Effector CD4-positive, alpha-beta T cell (primary cell): ENCODE measurements at places on chromosomes 5 and 9.

GRCh38 chr5:158813275-158813674, 286.4 kb downstream of the EBF1 start:
- no peak for DNase-seq

GRCh38 chr9:22147813-22148527, 138.9 kb upstream of the CDKN2B start:
- no peak for DNase-seq

DNA sequence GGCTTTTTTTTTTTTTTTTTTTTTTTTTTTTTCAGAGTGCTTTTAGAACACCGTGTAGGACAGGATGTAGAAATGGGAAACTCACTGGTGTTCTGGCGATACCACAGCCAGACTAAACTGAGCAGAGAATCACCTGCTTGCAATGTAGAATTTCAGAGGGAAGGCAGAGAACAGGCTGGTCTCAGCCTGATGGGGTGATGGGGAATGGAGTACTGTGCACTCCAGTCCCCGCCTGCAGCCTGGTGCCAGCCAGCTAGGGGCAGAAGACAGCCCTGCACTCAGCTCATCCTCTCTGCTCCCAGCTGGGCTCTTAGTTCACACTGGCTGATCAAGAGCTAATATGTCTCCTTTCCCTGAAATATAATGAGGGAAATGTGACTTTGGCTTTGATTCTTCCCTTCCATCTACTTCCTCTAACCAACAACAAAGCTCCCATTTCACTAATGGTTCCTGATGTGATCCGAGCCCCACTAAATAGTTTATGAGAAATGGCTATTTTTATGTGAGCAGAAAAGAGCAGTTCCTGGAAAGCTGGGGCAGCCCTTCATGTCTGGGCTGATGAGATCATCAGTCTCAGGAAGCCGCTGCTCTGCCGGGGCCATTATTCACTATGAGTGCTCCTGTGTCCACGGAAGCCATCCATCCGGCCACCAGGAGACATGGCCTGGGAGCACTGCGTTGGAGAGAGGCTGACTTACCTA, 209.7 kb downstream of the GADD45G start:
- DNase-seq: no peak

DNA sequence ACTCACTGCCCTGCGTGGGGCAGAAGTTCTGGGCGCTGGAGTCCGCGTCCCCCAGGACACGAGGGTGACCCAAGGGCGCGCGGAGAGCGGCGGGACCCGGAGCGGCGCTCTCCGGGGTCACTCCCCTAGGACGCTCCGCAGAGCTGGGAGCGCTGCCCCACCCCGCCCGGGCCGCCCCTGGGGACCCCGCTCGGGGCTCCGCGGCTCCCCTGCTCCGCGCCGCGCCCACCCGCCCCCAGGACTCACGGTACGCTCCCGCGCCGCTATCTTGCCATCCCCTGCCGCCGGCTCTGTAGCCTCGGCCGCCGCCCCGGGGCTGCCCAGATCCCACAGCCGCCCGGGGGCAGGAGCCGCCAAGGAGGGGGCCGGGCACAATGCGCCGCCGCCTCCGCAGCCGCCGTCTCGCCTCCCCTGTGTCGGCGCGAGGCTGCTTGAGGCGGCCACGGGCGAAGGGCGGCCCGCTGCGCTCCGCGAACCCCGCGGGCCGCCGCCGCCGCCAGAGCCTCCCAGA, 303 bp downstream of the LIFR start:
- DNase-seq: no peak

DNA sequence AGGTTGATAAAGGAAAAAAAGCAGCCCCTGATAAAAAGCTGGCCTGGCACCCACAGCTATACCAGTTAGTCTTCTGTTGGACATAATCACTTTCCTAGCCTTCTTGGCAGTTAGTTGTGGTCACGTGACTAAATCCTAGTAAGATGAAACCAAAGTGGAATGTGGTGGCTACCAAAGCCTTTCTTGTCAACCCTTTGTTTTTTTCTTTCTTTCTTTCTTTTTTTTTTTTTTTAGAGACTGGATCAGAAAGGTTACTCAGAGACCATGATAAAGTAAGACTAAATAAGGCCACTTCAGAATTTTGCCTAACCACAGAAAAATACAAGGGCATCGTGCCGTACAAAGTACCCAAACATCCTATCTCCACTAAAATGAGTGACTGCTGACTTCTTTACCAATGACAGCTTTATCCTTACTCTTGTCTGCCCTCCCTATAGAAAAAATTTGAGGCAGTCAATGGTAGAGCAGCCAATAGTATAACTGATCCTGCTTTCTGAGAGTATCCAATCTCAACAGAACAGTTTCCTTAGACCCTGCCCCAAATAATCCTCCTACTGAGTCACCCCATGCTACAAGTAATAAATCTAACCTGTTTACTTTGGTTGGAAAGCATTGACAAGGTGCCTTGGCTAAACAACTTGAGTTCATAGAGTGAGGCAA, 14.2 kb upstream of the KIF27 start:
- DNase-seq: no peak

DNA sequence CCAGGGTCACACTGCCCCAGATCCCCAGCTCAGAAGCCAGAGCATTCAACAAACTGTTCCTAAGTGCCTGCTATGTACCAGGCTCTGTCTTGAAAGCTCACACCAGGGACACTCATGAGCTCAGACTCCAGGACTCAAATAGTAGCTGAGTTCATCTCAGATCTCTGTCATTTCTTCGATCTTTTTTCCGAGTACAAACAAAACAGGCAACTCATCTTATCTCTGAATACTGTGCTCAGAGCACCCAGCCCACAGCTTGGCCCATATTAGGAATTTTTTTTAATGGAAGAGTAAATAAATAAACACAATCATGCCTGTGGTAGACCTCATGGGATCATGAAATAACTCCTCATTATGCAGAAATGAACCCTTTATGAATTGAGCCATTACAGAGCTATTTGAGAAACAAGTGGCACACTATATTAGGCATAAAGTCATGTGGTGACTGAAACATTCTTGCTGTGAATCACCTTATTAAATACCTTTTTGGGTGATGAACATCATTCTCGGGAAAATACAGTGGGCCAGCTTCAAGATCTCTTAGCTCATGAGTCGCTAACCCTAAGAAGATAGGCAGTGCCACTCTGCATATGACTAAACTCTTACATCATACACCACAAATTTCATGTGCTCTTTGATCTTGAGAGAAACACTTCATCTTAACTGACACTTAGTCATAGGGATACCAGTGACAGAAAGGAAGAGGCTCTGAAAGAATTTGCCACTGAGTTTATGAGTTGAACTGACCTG, 9.9 kb downstream of the SH3RF2 start:
- no peak for DNase-seq

GRCh38 chr9:120610975-120611689, 31.2 kb upstream of the CDK5RAP2 start:
- no peak for DNase-seq

- DNase-seq: no peak
Measured at GRCh38 chr5:57468481-57469163, 14.0 kb downstream of the ACTBL2 start.

- no peak for DNase-seq
Measured at GRCh38 chr5:32779754-32780415, 68.8 kb downstream of the NPR3 start.

- DNase-seq: no peak
Measured at GRCh38 chr9:108351571-108351970, 504.2 kb downstream of the ACTL7B start.

GRCh38 chr9:107569174-107569573, 79.6 kb upstream of the KLF4 start:
- no peak for DNase-seq

GRCh38 chr5:44862808-44863207, 54.1 kb downstream of the MRPS30 start:
- DNase-seq: no peak
